ENCODE measurements at places on chromosomes 5 and 9.

GRCh38 chr5:98880598-98880997 lies 48.2 kb downstream of the CHD1 start:
- DNase-seq, result no peak

DNA sequence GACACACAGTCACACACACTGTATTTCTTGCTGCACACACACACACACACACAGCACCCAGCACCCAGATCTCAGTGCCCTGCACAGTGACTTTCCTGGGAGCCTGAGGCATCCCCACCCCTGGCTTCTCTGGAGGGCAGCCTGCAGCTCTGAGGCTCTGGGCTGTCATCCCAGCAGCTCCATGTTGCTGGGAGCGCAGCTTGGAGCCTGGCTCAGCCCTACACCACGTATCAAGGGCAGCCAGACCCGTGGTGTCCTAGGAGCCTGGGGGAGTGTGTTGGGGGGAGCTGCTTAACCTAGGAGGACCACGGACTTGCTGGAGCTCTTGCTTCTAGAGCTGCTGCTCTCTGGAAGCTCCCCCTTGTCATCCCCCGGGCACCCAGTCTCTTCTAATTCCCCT lies 5.2 kb downstream of the IER5L start:
- DNase-seq, result no peak

DNA sequence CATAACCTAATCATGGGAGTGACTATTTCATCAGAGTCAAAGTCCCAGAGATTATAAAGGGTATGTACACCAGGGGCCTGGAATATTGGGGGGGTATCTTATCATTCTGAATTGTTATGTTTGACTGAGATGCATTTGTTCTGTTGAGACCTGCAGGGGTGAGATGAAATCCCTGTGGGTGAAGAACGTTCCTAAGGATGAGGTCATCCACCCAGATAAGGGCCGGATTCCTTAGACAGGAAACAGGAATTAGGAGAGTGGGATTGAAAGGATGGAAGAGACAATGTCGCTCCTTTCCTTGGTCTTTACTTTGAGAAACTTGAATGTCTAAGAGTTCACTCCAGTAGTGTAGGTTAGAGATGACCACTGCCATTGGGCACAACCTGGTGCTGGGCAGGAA lies 54.7 kb downstream of the GAS1 start:
- DNase-seq, result no peak

DNA sequence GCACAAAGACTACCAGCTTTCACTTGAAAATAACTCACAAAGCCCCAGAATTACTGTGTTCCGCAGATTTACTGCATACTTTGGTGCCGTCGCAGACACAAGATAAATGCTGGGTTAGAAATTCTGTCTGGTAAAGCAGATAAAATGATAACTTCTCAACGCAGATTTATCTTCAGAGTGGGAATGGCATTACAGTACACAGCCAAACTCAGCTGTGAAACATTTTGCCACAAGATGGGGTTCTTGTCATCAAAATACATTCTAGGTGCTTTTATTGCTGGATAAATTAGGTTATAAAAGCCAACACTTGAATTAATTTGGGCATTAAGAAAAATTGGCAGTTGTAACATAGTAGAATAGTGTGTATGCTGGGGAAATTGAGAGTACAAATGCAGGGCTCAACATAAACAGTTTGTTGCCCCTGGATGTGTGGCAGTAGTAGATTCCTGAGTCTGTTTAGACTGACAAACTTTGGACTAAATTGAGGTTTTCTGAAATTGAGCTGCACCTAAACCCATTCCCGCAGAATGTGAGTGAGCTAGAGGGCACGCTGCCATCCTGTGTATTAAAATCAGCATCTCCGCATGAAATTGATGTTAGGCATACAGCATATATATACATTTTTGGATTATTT lies 61.1 kb downstream of the LMNB1 start:
- DNase-seq, result no peak

- DNase-seq, result no peak
These were observed 6.5 kb upstream of the MLANA start for GRCh38 chr9:5884191-5884590.

DNA sequence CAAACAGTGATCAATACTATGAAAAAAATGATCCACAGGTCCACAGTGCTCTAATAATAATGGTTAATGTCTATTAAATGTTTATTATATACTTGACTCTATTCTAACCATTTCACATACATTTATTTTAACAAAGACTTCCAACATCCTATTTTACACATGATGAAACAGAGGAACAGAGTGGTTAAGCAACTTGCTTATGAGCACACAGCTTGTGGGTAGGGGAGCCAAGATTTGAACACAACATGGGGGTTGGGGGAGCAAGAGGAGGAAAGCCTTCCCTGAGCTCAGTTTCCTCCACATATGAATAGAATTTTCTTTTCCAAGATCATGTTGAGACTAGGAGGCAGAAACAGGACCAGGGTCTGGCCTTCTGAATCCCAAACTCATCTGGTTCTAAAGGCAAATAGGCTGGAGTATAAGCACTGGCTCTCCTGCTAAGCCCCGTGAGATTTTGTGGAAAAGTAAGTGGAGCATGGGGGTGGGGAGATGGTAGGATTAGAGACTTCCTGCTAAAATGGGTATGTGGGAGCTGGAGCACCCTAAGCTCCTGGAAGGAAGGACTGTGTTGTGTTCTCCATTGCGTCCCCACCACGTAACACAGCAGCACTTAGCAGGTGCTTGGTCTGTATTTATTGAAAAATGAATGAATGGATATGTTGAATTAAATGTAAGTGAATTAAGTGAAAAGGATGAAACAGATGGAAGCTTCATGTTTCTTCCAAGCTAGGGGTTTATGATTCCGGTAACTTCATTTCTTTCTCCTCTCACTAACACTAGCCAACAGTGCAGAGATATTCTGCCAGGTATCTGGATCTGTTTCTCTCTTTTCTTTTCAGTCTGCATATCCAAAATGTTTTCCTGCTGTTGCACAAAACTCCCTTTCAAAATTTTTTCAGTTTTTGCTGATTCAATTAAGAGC lies 26.9 kb upstream of the GALNT10 start:
- DNase-seq, result no peak

DNA sequence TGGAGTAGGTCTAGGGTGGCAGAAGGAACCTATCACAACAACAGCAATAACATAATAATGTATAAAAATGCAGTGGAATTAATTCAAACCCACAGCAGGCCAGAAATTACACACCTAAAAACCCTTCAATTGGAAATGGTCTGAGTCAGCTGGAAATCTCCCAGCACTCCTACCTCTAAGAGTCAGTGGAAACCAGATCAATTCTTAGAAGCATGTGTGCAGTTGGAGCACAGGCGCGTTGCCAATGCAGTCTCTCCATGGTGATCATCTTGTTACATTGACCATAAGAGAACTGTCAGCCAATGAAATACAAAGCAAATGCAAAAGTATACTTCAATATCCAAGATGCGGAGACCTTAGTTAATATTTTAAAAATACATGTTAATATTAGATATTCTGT lies 15.1 kb upstream of the CSNK1G3 start:
- no peak for DNase-seq

- no peak for DNase-seq
These were observed at the start of gene CCDC187 for GRCh38 chr9:136303825-136304416. TSS of gene CCDC187 (minus strand) at chr9:136304094. CDS start at chr9:136303830, 264 bp downstream.

DNA sequence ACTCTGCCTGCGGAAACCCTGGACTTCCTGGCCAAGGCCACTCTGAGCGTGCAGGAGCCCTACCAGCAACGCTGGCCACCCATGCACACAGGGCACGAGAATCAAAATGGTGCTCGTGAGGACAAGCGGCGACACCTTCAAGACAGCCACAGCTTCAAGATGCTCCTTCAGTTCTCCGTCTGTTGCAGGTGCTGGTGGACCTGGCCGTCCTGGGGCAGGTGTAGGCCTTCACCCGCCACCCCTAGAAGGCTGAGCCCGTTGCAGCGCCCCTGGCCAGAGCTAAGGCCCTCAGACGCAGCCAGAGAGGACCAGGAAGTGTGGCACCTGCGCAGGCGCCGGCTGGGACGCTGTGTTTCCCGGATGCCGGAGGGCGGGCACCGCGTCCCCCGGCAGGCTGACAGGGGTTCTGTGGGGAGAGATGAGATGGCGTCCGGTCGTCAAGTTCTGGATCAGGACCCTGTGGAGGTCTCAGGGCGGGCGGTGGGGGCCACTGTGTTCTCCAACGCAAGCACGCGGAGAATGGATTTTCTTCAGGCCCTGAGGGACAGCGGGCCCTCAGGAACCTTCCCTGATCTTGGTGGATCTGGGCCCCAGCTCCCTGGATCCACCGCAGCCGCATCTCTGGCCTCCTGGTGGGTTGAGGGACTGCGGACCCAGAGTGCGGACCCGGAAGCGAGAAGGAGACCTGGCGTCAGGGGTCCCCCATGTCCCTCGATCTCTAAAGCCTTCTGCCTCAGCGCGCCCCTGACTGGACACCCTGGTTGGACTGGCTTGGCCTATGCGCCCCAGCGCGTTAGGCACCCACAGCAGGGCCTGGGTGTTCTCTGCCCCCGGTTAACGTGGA lies 1770.8 kb upstream of the CDH9 start:
- DNase-seq, result no peak

DNA sequence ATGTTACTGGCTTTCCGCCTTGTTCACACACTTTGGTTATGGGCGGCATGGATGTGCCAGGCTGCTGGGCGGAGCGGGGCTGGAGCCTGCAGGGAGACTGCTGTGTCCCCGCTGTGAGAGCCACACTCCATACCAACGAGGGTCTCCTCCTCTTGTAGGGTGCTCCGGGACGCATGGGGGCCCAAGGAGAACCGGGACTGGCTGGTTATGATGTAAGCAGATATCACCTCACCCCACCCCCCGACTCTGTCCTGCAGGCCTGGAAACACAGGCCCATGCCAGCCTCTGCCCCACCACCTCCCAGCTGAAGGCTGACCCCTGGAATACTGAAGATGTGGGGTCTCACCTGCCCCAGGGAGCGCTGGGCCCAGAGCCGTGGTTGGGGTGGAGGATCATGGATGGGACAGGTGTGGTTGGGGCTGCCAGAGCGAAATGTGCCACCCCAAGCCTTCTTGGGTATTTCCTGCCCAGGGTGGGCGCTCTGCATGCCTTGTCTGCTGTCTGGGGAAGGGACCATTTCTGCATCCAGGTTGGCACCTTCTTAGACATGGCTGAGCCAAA lies 39.3 kb upstream of the ORM1 start:
- no peak for DNase-seq

DNA sequence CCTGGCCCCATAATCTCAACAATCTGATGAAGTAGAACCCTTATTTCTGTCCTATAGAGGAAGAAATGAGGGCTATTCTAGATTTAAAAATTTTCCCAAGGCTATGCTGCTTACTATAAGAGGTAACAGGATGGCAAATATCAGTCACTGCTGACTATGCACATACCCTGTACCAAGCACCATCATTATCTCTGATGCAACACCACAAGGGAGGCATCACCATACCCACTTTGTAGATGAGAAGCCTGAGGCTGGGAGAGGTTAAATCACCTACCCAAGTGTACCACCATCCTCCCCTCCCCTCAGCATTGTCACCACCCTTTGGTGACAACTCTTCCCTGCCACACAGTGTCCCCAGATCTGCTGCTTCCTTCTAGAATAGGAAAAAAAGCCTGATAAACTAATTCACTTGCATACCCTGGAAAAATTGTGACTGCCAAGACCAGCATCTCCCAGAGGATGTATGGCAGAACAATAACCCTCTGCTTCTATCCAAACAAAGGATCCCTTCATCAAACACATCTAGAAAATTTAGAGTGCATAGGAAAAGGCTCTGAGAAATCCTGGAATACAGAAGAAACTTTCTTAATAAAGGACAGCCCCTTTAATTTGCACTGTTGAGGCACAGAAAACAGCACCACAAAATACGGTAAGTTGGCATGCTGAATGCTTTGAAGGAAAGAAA lies 48.3 kb downstream of the PRRC1 start:
- no peak for DNase-seq

DNA sequence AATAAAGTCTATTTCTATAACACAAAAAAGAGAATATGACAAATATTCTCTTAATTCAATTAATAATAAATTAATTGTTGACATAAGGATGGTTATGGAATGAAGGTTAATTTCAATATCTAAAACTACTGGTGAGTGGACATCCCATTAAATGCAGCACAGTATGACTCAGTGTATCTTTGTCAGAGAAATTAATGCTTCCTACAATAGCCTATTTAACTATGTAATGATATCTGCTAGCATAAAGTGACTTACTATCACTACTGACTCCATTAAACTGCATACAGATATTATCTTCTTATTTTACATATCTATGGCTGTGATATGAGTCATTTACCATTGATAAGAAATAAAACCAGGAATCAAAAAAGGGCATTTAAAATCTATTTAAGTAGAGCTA lies 298.7 kb downstream of the CDH12 start:
- no peak for DNase-seq

DNA sequence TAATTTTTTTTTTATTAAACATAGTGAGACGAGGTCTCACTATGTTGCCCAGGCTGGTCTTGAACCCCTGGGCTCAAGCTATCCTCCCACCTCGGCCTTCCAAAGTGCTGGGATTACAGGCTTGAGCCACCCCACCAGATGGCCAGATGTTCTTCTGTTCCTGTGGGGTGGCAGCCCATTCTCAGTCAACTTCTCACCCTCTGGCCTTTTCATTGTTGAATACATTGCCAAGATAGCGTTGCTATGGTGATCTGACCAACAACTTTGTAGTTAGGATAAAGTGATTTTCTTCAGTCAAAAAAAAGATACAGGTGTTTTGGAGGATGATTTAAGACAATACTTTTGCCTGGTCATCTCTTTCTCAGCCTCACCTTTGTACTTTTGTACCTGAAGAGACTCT lies 109.1 kb downstream of the EGFLAM start:
- DNase-seq, result no peak

- DNase-seq, result no peak
These were observed 16.5 kb downstream of the GRXCR2 start for GRCh38 chr5:145856285-145856818.

GRCh38 chr5:33795496-33795895 lies 96.3 kb downstream of the ADAMTS12 start:
- no peak for DNase-seq

DNA sequence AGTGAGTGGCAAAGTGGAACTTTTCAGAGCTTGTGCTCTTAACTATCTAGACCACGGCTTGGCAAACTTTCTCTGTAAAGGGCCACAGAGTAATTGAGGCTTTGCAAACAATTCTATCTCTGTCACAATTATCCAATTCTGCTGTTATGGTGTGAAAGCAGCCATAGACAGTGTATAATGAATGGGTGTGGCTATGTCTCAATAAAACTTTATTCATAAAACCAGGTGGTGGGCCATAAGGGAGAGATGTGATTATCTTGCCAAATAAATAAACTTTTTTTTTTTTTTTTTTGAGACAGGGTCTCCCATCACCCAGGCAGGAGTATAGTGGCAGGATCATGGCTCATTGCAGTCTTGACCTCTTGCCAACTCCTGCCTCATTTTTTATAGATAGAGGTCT lies 78.7 kb upstream of the GNA14 start:
- no peak for DNase-seq

- DNase-seq, result no peak
These were observed 9.7 kb downstream of the SERINC5 start for GRCh38 chr5:80246001-80246758.
